ENCODE measurements at places on chromosomes 16 and 17.

- peak; percentile 42 for DNase-seq
These were observed 53.7 kb upstream of the LGALS9 start for GRCh38 chr17:27577121-27577761.

- DNase-seq: no peak
These were observed 13.2 kb upstream of the RBFOX3 start for GRCh38 chr17:79623786-79624717.

DNA sequence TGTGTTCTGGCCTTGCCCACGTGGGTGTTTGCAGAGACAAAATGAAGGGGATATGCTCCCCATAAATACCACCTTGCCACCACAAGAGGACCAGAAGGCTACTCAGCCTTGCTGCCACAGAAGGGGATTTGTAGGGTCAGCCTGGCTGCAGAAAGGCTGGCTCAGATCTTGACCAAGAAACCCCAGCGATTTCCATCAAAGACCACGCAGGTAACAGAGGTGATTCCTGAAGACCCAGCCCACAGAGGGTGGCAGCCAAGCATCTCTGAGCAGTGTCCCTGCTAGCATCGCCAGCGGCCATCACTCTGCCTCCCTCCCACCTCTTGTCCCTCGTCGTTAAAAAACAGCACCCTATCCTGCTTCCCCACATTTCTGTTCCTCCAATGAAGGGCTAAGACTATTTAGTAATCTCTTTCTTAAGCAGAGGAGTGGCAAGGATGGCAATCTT is 54.9 kb downstream of the BEAN1 start:
- DNase-seq: no peak

GRCh38 chr17:32020943-32021614 is 13.9 kb downstream of the LRRC37B start:
- DNase-seq: no peak

- no peak for DNase-seq
These were observed 183.3 kb downstream of the PARN start for GRCh38 chr16:14446796-14447195.

- DNase-seq: no peak
These were observed 317.3 kb downstream of the FOXL1 start for GRCh38 chr16:86895606-86896005.

- DNase-seq: no peak
These were observed 41.3 kb upstream of the GFOD2 start for GRCh38 chr16:67760206-67760955.

GRCh38 chr17:76554131-76554530 is 14.3 kb downstream of the PRCD start:
- DNase-seq: peak; percentile 48

Data from COLO829 (cell line).